ENCODE measurements at places on chromosomes 2 and 18.

DNA sequence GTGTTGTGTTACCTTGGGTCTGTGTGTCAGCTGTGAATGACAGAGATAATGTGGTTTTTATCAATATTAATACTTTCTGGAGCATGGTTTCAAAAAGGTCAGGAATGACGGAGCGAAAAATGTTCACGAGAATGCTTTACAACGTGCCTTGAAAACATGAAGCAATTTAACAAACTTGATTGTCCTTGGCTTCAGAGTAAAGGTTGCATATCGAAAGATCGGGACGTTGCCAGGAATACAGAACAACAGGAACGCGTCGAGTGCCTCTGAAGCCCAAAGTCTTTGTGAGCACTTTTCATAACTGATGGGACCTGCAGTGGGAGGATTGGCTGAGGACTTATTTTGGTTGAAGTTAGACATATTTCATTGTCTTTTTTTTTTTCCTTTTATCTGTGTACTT is 206.1 kb downstream of the ZNF407 start:
- no peak for DNase-seq

DNA sequence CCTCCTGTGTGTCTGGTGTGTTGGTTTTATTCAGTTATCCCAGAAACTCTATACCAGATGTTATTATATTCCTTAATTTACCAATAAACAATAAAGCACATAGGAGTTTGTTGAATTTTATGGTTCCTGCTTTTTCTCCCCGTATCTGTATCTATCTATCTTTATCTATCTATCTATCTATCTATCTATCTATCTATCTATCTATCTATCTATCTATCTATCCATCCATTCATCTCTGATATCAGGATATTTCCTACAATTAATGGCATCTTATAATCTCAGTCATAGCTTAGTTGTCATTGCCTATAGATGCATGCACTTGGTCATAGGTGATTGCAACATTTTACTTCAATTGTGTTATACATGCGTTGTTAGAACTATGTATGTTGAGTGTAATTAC is 500.2 kb upstream of the ZEB2 start:
- DNase-seq, result no peak

- DNase-seq, result no peak
Observed at GRCh38 chr2:12048550-12048949, 302.1 kb downstream of the LPIN1 start.

- no peak for DNase-seq
Observed at GRCh38 chr18:1578505-1578904, 673.8 kb downstream of the ADCYAP1 start.

- DNase-seq, result no peak
Observed at GRCh38 chr2:46329803-46330775, 32.9 kb downstream of the EPAS1 start.

DNA sequence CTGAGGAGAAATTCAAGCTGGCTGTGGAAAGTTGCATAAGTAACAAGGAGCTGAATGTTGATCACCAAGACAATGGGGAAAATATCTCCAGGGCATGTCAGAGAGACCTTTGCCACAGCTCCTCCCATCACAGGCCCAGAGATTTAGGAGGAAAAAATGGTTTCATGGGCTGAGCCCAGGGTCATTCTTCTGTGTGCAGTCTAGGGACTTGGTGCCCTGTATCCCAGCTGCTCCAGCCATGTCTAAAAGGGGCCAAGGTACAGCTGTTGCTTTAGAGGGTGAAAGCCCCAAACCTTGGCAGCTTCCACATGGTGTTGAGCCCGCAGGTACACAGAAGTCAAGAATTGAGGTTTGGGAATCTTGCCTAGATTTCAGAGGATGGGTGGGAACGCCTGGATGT is 439.8 kb upstream of the HNRNPA3 start:
- DNase-seq, result no peak

GRCh38 chr2:96146153-96146880 is 1.1 kb upstream of the DUSP2 start:
- DNase-seq, result peak; percentile 36

DNA sequence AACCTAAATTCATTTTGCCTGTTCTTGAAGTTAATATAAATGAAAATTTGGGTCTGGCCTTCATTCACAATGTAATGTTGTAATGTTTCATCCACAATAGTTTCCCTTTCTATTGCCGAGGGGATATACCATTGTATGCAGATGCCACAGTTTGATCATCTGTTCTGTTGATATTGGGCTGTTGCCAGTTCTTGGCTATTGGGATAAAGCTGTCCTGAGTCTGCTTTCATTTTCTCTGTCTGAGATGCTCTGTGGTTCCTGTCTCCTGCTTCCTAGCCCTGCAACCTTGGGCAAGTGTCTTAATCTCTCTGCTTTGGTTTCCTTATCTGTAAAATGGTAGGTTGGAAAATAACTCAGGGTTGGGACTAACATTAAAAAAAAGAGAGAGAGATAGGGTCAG is 25.2 kb downstream of the B3GNT2 start:
- DNase-seq, result no peak

DNA sequence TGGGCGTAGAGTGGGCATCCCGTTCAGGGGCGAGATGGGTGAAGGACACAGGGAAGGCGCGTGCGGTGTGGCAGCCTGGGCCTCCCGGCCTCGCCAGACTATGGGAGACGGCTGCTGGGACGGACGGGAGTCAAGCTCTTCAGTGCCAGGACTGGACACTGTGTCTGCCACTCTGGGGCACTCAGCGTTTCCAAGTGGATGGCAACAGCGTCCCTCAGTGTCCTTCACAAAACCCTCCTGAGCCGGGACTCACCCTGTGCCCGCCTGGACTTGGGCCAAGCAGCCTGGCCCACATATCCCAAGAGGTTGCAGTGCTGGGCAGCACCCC is 16.3 kb upstream of the BOK start:
- DNase-seq, result no peak

- no peak for DNase-seq
Observed at GRCh38 chr2:134522496-134523455, 196.0 kb downstream of the TMEM163 start.

DNA sequence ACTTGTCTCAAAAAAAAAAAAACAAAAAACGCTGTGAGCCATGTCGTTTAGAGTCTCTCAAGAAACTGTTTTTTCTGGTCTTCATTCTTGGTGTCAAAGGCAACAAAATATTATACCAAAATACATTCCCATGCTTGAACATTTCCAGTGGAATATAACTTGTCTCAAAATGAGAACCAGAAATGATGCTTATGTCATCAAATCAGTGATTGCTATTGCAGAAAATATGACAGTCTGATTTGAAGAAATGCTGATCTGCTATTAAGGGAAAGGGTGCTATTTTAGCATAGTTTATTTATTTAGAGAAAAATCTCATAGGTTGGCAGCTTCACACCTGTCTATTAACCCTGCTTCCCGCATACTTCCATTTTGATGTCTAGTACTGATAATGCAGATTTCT is 82.4 kb upstream of the ACSL3 start:
- no peak for DNase-seq

DNA sequence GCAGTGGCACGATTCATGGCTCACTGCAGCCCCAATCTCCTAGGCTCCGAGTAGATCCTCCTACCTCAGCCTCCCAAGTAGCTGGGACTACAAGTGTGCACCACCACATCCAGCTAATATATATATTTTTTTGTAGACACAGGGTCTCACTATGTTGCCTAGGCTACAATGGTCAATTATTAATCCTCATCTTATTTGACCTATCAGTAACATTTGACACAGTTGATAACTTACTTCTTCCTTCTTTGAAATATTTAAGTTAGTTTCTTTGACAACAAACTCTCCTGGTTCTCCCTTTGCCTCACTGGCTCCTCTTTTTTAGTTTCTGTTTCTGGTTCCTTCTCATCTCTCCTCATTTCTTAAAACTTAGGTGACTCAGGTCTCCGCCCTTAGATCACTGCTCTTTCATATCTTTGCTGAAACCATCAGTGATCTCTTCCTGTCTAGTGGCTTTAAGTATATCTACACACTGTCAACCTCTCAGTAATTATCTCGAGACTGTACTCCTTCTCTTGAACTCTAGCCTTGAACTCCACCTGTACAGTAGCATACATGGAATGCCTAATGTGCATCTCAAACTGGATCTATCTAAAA is 11.5 kb downstream of the PGAP1 start:
- DNase-seq, result no peak

DNA sequence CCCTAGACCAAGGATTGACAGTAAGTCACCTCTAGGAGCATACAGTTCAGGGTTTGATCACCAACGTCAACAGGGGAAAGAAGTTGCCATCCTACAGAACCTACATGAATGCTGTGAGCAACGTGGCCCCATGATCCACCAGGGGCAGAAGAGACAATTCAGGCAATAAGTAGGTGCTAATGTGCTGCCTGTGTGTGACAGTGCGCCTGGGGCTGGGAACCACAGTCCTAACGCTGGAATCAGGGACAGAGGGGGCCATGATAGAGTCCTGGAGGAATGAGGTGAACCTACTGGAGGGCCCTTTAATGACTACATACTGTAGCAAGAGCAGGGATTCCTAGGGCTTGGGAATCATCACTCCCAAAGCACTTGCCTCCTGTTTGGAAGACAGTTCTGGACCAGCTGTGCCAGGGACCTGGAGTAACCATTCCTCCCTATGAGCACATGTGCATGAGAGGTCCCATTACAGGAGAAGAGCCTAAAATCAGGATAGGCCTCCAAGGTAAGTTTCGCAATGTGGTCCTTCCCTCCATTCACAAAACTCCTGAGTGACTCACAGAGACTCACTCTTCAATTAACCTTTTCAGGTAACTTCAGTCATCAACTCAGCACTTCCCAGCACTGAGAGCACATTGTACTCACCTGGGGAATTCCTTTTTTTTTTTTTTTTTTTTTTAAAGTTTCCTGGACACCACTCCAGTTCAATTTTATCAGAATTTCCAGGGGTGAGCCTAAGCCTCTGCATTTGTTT is 214.0 kb downstream of the TMEM163 start:
- DNase-seq, result no peak

DNA sequence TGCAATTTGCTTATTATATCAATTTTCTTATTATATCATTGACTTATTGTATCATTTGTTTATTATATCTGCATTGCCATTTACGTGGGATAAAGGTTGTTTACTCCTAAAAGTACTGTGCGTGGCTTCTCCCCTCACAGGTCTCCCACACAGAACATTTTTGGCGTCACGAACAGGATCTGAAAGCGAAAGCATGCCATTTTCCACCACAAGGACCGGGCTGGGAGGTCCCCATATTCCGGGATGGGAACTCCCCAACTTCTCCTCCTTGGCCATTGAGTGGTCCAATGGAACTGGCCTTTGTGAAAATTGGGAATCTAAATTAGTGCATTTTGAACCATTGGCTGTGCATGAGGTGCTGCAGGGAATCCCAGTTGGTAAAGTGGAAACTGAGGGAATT is 4.8 kb upstream of the DSG2 start:
- DNase-seq, result no peak

- DNase-seq, result no peak
Observed at GRCh38 chr2:1455466-1455865, 42.2 kb downstream of the TPO start.

DNA sequence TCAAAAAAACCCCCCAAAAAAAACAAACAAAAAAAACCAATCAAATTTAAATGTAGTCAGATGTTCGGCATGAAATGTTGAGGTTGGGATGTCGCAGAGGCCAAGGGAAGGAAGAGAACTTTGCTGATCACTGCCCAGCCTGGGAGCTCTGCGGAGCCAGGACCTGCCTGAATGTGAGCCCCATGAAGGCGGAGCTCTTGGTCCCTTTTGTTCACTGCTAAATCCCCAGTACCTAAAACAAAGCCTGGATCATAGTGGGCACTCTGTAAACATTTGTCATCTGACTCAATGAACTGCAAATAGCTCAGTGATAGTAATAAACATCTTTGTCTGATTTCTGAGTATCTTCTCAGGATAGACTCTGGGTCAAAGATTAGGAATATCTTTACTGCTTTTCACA is 64.0 kb downstream of the NGEF start:
- no peak for DNase-seq

- DNase-seq, result no peak
Observed at GRCh38 chr2:106144621-106145331, 49.3 kb downstream of the UXS1 start.

GRCh38 chr2:177273408-177273807 is 8.9 kb upstream of the NFE2L2 start:
- DNase-seq, result no peak

DNA sequence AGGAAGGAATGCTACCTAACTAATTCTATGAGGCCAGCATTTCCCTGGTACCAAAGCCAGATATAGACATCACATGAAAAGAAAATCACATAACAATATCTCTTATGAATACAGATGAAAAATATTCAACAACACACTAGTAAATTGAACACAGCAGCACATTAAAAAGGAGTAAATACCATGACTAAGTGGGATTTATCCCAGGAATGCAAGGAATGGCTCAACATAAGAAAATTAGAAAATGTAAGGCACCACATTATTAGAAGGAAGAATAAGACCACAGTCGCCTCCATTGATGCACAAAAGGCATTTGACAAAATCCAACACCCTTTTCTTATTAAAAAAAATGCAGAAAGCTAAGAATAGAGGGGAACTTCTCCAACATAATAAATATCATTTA is 133.9 kb downstream of the TTC32 start:
- DNase-seq, result no peak

GRCh38 chr2:20205915-20206524 is 18.9 kb downstream of the SDC1 start:
- no peak for DNase-seq

DNA sequence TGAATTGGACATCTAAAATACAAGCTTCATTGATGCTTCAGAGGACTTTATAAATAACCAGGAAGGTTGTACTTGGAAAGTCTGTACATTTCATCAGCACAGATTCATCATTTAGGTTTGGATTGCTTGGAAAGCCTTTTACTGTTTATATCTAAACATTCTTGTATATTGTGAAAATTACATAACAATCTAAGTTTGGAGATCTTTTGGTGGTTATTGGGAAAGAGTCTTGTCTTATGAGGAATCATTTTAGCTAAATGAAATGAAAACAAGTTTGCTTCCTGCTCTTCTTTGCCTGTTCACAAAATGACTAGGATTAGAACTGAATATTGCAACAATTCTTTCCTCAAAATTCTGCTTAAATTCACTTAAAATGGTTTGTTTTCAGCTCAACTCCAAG is 79.3 kb downstream of the ABI2 start:
- no peak for DNase-seq

GRCh38 chr2:161975813-161976160 is 98.2 kb downstream of the DPP4 start:
- DNase-seq, result no peak

DNA sequence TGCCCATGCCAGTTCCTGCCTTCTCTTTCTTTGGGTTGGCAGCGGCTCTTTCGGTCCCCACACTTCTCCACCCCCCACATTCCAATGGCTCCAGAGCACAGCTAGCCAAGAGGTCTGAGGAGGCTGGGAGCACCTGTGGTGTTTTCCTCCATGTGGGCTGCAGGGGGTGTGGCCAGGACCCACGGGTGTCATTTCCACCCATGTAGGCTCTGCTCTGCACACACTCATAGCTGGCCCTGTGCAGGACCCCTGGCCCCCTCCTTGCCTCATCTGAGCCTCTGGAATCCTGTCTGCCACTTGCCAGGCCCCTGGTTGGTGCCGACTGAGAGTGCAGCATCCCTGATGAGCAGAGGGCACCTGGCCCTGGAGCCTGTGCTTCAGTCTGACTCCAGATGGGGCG is 46.3 kb downstream of the DYSF start:
- no peak for DNase-seq
